ENCODE measurements at places on chromosomes 2 and 18.
A peak's percentile ranks its signal among the peaks of the same experiment; 100 is the strongest.

DNA sequence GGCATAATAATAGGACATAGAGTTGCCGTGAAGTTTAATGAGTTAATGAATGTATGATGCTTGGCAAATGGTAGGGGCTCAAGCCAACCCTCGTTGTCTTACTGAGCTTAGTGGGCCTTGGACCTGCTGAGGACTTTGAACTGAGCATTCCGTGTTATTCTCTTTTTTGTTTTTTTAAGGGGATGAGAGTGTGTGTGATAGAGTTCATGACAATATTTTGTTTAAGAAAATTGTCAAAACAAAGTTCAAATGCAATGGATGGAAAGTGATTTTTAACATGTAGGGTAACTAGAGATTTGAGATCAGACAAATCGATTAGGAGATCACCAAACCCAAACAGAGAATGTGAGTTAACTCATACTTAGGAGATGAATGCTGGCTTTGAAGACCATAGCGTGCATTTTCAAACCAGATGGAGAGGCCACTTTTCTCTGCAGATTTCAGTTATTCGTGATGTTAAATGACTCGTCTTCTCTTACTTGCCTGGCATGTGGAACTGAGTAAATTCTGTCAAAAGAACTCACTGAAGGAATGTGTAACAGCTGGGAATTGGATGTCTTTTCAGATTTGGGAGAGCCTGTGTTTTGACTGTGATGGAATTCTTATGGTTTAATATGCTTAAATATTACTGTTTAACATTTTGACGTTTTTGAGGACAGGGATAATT is 88.7 kb downstream of the NEDD4L start:
- no peak for DNase-seq

- peak; percentile 19 for DNase-seq
These were observed 47.5 kb downstream of the PTGR3 start for GRCh38 chr18:75161256-75162028.

DNA sequence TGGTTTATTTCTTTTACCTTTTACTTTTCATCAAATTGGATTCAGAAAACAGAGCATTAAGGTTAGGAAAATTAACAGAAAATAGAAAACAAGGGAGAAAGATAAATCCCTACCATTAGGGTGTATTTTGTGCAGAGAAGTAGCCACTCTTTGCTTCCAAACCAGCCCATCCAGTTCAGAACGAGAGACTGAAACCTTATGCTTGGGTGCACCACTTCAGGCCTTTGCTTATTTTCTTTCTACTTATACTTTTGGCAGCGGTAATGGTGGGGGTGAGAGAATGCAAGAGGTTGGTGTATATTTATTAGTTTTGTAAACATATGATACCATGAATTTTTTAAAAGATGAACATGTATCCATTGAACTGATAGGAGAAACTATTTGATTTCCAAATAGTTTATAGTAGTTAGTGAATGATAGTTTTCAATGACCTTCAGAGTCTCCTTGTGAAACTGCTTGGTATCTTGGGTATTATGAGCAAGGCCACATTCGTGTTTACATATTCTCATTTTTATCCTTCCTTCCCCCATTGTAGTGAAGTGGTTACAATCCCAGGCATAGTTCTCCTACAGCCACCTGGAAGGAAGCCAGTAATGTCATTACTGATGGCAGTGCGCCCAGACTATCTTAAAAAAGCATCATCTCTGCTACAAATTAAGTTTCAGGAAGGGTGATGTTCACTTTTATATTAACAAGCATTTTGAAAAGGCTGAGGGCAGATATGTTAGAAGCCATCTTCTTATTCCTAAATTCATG is 60.8 kb downstream of the MFSD6 start:
- no peak for DNase-seq

- peak; percentile 68 for DNase-seq
These were observed at the start of gene ITM2C for GRCh38 chr2:230864605-230865306. ITM2C (plus strand) TSS chr2:230864942; CDS start chr2:230865026, 84 bp downstream.

GRCh38 chr2:118387509-118387908 is 299.2 kb downstream of the INSIG2 start:
- DNase-seq: no peak

Measured in activated gamma-delta T cell treated with Interleukin-2 at 50 U/mL for 16 hours (primary cell).